ENCODE measurements at places on chromosomes 2 and 18.

DNA sequence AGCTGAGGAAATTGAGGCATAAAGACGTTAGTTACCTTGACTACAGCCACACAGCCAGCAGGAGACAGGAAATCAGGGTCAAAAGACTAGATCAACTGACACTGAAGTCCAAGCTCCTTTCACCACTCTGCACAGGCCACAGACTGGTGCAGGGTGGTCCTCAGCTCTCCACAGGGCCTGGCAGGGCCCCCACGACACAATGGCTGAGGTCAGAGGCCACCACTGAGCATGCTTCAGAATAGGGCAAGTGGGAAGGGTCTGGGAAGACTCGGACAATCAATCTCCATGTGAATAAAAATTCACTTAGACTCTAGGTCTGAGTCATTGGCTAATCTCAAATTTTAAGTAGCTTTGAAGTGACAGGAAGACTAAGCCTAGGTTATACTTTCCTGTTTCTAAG is 201.7 kb downstream of the ALK start:
- DNase-seq = no peak

GRCh38 chr2:37786191-37786698 is 114.8 kb upstream of the CDC42EP3 start:
- DNase-seq = no peak

- no peak for DNase-seq
Measured at GRCh38 chr18:2169656-2170055, 401.6 kb downstream of the METTL4 start.

GRCh38 chr18:44740000-44740399 is 59.3 kb downstream of the SETBP1 start:
- DNase-seq = no peak

GRCh38 chr2:57897920-57898319 is 148.7 kb upstream of the VRK2 start:
- no peak for DNase-seq

DNA sequence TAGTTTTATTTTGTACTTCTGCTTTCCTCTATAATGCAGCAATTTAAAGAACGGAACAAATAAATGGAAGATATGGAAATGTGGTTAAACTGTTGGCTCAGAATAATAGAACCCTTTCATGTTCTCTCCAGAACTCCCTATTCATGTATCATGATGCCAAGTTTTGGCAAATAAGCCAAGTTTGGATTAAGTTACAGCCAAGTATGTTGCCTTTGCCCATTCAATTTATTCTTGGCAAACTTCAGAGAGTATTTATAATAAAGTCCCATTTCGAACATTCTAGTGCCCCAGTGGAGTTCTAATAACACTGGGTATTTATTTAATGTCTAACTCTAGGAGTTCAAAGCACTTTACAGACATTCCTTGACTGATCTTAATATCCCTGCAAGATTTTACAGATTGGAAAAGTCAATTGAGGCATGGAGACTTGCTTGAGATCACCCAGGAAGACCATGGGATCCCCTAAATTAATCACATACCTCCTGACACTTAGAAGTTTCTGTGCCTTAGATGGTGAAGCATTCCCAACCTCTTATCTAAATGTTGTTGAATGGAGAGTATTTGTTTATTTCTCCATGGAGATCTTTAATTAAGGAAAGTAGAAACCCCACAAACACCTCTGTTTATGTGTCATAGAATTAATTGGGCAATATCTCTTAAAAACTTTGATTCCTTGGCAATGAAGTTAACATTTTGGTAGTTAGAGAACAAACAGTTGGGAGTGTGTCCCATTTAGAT is 106.7 kb downstream of the ACKR3 start:
- DNase-seq = no peak

DNA sequence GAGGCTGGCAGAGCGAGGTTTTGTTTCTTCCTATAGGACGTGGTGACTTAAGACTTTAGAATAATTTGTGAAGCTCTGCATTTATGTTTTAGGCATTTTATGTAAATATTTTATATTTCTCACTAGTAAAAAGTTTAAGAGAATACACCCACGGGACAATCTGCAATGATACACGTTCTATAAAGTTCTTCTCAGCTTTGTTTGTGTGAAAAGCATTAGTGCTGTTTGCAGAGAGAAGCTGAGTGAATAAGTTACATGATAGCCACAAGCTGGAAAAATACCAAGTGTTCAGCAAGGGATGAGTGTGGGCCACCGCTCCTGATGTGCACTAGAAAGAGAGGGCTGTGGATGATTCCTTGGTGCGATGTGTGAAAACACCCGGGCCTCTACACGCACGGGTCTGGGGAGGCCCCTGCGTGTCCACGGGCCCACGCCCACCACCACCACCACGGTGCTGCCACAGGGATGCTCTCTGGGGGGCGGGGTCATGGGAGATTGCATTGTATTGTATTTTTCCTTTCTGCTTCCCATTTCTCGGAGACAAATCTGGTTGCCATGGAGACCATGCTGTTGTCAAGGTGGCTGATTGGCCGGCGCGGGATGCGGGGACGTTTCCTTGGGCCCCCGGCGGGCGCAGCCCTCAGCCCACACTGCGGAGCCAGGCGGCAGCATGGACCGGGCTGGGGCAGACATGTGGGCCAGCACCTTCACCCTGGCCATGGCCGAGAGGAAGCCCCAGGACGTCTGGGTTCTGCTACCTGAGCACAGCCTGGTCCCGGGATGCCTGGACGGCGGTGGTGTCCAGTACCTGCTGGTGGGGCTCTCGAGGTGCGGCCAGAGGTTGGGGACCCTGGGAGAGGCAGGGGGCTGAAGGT is at the start of gene RTP5:
RTP5 (plus strand) TSS at position 643 of the 875 bp plus-strand sequence; CDS start at position 671, 28 bp downstream.
- no peak for DNase-seq

- DNase-seq = no peak
Measured at GRCh38 chr2:239630618-239631286, 229.9 kb upstream of the HDAC4 start.

DNA sequence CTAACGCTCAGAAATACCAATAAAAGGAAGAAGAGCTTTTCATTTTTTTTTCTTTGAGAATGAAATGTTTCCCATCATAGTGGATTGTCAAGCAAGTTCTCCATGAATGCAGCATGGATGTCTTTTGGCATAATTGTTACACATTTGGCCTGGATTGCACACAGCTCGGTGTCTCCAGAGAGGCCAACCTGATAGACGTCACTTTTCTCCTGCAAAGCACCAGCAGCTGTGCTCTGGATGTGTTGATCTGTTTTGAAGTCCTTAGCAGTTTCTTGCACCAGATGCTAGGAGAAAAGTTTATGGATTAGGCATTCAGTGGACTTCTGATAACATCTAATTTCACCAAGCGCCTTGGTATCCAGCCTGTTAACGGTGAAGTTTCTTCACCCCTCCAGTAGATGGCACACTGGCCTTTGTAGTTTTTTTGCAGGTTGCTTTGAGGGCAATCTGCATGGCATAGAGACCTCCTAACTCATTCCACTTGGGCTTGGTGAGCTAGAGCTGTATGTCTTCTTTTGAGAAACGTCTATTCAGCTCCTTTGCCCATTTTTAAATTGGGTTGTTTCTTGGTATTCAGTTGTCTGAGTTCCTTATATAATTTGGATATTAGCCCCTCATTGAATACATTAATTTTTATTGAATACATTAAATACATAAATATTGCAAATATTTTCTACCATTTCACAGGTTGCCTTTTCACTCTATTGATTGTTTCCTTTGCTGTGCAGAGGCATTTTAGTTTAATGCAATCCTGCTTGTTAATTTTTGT is 59.7 kb downstream of the PTH2R start:
- peak; percentile 71 for DNase-seq

DNA sequence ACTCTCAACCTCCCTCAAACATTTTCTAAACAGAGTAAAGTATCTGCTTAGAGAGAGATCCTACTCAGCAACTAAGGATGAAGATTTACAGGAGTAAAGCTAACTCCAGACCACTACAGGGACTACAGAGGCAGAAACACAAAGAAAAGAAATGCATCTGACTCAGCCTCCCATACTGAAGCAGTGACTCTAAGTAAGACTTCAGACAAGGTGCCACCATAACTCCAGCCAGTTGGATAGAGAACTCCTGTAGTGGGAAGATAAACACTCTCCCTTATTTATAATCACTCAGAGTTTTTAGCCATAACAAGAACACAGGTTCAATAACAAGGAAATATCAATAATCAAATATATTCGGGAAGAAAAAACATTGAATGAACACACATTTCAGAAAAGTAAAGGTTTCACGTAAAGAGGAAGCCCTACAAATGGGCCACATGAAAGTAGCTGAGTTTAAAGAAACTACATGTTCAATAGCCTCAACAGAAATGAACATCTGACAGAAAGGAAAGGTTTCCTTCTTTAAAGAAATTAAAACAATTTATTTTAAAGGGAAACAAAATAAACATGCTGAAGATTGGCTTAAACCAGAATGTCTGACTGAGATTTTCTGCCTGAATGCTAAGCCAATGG is 519.9 kb downstream of the KCNJ3 start:
- DNase-seq = no peak

DNA sequence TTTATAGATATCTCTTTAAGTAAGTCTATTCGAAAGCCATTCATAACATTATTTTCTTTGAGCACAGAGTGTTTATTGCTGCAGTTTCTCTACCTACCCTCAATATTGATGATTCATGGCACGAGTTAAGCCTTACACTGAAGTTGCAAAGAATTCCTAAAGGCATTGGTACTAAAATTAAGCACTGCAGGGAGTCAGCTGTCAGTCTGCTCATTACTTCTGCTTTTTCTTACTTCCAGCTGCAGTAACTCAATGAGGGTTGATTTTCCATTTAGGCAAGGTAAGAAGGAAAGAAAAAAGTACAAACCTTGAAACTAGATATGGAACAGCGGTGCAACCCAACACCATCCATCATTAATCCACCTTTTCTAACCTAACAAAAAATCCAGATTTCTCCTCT is 65.2 kb downstream of the RNF152 start:
- no peak for DNase-seq

DNA sequence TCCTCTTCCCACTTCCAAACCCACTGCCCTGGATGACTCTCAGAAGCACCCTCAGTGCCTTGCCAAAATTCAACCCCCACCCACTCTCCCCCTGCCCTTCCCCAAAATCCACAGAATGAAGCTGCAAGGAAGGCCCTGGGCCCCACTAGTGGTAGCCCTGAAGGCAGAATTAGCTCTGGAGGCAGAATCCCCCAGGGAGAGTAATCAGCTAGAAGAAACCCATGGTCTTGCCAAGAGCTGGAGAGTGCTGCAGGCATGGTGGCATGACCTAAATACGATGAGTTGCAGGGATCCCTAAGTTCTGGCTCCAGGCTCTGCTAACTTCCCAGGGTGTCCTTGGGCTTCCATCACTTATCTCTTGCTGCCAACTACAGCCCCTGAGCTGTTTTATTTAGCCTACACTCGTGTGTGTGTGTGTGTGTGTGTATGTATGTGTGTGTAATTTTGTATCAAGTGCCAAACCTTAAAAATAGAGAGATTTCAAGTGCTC is 7.9 kb downstream of the GAD1 start:
- no peak for DNase-seq

GRCh38 chr2:233002829-233003657 is 10.0 kb downstream of the NGEF start:
- DNase-seq = no peak

DNA sequence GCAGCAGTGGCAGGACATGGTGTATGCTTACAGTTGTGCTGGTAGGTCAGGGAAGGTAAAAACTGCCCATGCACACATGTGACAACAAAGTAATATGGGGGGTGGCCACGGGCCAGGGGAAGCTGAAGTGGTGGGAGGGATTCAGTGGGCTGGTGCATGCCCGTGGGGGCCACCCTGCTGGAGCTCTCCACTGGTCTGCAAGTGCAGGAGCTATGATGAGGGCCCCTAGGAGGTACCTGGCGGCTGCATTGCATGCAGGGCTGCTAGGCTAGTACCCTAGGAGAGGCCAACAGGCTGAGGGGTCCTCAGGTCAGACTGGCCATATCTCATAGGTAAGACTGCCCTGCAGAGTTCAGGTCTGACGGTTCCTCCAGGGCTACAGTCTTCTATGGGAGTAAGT is 265.9 kb downstream of the NUP35 start:
- no peak for DNase-seq

GRCh38 chr2:2791031-2791430 is 460.0 kb upstream of the MYT1L start:
- no peak for DNase-seq

- DNase-seq = no peak
Measured at GRCh38 chr2:160921386-160921964, 238.8 kb upstream of the TANK start.

- no peak for DNase-seq
Measured at GRCh38 chr18:55414475-55414874, 173.5 kb downstream of the TCF4 start.

- no peak for DNase-seq
Measured at GRCh38 chr2:88614497-88615157, 12.6 kb downstream of the EIF2AK3 start.

GRCh38 chr2:221552291-221552690 is 19.8 kb downstream of the EPHA4 start:
- DNase-seq = no peak

- DNase-seq = peak; percentile 97
Measured at GRCh38 chr2:200405599-200406298, 99.3 kb downstream of the SPATS2L start.

GRCh38 chr18:3620146-3621119 is 170.5 kb downstream of the TGIF1 start:
- no peak for DNase-seq

- peak; percentile 17 for DNase-seq
Measured at GRCh38 chr2:49251766-49252165, 97.5 kb upstream of the FSHR start.

GRCh38 chr2:240586919-240587800 is 626 bp downstream of the CAPN10 start:
- DNase-seq = peak; percentile 32

DNA sequence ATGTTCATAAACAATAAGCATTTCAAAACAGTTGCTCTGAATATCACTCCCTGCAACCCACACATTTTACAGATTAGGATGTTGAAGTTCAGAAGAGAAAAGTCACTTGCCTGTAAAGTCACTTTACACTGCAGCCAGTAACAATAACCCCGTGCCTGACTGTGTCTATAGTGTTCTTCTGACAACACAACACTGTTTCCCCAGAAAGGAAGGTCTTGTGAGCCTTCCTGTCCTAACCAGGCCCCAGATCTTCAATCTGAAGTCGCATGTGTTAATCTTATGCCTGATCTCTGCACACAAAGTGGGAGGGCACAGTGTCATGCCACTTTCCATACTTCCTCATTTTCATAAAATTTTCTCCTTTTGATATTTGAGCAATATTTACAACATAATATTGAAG is 120.2 kb downstream of the FEZ2 start:
- no peak for DNase-seq

GRCh38 chr2:109637749-109638570 is 23.8 kb downstream of the SOWAHC start:
- no peak for DNase-seq
